ENCODE measurements at places on chromosomes 2 and 18.

GRCh38 chr2:20483194-20483895, 36.5 kb downstream of the RHOB start:
- no peak for DNase-seq

GRCh38 chr2:185381631-185382030, 357.0 kb upstream of the FSIP2 start:
- DNase-seq: no peak

DNA sequence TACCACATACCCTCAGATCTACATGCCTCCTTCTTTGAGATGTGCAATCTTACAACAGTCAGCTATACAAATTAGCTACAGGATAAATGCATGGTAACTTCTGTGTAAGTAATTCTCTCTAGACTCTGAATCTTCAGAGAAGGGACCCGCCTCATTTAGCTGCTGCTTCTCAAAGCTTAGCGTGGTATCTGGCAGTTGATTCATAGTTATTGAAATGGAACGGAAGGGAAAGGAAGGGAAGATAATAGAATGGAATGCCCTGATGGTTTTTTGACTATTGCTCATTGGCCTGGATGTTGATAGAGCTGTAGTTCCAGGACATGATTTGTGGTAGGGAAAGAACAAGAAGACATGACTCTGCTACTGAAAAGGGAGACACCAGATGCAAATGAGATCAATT, 498.1 kb upstream of the CRIM1 start:
- DNase-seq: no peak

DNA sequence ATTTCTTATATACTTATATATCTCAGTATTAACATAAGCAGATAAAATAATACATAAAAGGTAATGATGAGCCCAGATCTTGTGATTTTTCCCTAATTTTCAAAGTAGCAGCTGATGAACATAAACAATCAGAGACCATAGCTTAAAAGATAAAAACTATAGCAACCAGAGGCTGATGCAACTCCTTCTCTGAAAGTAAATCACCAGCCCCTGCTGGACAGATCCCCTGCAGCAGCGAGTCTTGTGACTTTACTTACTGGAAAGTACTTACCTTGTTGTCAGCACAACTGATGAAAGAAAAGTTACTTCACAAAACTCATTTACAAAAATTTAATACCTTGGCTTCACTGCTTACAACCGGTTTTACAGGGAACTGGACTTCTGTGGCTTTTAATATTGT, 67.3 kb downstream of the GORASP2 start:
- no peak for DNase-seq

GRCh38 chr2:137467246-137467862, 496.9 kb upstream of the HNMT start:
- no peak for DNase-seq

DNA sequence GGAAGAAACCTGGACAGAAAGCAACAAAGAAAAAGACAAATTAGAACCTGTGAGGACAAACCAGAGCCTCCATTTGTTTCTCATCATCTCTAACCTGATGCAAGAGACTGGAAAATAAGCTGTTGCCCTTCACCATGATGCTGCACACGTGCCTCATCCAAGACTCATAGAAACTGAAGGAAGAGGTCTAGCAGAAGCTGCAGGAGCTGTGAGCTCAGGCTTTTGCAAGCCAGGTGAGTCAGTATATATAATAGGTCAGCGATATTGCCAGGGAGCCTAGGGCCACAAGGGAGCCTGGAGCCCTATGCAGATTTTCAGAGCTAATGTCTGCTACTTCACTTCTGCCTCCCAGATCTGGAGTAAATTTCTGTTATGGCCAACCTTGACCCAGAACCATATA, 163.1 kb downstream of the LNPK start:
- DNase-seq: no peak

DNA sequence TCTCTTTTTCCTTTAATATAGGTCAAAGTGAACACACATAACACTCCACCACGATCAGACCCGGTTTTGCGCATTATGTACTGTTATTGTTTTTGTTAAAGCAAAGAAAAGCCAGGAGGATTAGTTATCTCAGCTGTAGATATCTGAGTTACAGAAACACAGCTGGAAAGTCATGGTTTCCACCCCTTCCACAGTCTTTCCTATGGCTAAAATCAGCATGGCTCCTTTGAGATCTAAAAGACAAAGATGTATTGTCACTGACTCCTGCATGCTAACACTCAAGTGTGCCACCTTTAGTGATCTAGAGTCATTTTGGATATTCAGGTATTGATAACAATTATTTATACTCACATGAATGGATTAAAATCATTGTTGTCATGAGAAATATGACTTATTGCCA, 260.0 kb downstream of the FIGN start:
- DNase-seq: no peak

DNA sequence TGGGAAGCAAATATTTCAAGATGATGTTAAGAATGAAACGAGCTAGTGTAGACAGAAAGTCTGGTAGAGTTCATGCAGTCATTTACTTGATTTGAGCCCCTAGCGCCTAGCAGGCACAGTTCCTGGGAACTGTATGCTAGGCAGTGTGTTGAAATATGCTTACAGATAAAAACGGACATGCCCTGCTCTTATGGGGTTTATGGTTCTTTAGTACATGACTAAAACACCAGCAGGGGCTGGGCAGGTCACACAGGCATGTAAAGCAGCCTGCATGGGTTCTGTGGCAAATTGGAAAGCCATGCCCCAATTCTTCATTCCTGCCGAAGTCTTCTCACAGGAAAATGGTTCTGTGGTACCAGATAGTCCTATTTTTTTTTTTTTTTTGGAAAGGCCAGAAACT, 27.3 kb upstream of the MGAT5 start:
- DNase-seq: no peak

DNA sequence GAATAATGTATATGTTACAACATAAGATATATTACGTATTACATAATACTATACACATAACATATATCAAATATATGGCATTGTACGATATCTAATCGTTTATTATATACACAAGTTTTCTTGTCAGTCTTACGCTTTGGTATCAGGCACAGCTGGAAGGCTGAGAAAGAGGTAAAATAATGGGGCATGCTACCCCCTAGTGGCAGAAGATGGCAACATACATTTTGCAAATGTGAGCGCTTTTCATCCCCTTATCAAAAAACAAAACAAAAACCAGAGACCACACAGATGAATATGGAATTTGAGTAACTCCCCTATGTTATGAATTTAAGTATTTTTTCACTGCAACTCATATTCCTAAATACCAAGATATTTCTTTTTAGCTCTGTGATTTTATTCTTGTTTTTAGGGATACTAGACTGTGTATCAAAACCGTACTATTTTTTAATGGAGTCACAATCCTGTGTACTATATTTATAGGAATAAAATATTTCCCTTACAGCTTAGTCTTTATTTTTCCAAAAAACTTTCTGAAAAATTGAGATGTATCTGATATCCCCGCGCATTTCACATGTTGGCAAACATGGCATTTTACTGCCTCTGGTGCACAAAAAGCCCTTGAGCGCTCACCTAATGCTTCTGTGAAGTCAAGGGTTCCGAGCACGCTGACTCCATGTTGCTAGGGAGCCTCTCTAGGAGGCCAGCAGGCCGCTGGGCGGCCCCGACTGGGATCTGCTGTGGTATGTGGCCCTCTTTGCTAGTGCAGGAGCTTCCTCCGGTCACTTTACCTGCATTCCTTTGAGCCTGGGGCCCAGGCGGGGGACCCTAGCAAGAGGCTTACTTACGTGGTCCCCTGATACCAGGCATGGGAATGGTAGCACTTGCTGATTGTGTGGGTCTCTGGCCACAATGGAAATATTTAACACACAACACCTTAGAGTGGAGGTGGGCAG, 62.5 kb downstream of the SLC4A3 start:
- no peak for DNase-seq

DNA sequence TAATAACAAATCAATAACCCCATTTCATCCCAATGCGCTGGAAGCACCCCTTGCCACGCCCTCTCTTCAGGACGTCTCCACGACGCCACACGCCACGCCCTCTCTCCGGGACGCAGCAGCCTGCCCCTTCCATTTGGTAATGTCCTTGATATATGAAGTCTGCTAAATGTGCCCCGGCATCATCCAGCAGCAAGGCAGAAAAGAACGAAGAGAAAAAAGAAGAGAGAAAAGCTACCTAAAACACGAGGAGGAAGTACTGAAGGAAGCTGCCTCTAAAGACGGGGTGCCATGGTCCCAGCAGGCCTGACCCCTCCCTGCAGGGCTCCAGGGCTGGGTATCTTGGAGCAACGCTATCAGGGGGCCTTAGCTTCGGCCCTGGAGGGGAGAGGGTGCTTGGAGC, 41.8 kb downstream of the CNGA3 start:
- no peak for DNase-seq

Measured in NK-92 treated with Interleukin-12 subunit alpha and Interleukin-12 subunit beta, amount 100 ng/mL, for 24 hours (cell line).